ENCODE measurements at places on chromosomes 11 and 22.

DNA sequence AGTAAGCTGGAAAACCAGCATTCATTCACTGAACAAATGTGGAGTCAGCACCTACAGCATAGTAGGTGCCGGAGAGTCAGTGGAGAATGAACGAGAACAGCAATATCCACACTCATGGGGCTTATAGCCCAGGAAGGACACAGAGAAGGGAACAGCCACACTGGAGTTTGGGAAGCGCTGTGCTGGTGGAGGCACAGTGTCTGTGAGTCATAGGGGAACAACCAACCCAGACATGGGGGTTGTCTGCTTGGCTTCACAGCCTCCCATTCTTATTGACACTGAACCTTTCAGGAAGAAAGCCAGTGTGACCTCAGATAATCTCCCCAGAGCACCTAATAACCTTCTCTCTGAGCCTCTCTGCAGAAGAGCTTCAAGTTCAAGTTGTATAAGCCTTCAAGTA lies 56.6 kb upstream of the UBASH3B start:
- no peak for DNase-seq

- no peak for DNase-seq
These were observed 208.3 kb downstream of the NAV2 start for GRCh38 chr11:19920982-19921381.

DNA sequence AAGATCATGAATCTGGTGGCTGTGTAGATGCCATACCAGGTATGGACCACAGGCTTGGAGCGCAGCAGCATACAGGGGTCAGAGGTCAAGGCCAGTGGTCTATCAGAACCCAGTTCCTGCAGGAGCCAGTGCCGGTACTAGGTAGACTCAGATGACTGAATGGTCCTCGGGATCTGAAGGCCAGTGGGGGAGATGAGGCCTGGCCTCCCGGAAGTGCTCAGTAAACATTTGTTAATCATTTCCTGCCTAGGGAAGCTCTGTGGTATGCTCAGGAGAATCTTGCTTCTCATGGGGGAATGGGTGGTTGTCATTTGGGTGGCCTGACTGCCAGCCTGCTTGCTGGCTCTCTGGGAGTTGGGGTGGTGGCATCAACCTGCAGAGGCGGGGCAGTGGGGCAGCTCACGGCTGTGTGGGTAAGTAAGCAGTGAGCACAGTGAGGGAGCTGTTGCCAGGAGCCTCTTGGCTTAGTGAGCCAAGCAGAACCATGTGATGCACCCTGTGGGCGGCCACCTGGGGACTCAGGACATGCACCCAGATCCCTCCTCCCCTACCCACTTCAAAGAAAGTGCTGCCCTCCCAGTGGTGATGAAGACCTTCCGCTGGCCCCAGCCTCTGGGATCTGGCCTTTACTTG lies 33.0 kb downstream of the PTPRJ start:
- no peak for DNase-seq

DNA sequence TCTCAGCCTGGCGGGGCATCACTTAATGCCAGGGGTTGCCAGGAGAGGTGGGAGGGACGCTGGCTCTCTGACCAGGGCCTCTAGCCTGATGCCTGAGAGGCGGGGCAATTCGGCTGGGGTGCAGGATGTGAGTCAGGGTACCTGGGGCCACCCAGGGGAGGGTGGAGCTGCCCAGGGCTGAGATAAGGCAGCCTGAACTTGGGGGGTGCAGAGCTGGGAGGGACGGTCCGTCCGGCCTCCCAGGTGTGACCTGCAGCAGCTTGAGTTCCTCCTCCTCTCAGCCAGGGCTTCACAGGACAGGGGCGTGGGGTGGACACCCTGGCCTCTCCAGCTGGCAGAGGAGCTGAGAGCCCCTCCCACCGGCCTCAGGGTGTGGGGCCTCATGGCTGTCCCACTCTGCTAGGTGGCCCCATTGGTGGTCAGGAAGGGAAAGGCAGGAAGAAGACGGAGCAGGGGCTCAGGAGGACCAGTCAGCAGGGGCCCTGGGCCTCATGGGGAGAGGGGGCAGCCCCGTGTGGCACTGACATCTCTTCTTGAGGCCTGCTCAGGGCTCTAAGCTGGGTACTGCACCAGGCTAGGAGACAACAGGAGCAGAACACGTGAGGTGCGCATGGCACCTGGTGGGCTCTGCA lies 942 bp upstream of the RPS6KA4 start:
- no peak for DNase-seq

DNA sequence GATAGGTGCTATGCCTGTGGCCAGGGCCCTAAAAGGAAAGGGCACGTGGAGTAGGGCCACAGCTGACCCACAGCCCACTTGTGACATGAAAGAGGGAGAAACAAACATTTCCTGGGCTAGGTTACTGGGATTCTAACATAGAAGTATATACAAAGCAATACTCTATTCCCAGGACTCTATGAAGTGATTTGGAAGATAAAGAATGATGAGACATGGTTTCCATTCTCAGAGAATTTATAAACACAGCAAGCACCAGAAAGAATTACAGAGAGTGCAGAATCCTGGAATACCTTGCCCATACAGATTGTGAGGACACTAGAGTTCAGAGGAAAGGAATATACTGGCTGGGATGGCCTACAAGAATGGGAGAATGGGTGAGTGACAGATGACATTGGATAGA lies 86.4 kb downstream of the KIRREL3 start:
- DNase-seq: no peak

DNA sequence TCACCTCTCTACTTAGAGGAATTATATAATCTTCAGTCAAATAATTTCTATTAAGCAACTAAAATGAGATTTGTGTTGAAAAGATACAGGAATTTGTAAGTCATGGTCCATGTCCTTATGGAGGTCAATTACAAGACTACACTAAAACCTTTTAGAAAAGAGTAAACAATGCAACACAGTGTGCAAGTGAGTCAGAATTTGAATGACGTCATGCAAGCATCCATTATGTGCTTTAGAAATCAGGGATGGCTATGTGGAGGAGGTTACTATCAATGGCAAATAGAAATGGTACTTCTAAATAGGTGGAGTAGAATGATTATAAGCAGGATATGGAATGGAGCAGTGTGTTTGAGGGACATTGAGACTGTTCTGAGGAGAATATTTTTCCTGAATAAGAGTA lies 16.6 kb downstream of the OR10D3 start:
- no peak for DNase-seq

DNA sequence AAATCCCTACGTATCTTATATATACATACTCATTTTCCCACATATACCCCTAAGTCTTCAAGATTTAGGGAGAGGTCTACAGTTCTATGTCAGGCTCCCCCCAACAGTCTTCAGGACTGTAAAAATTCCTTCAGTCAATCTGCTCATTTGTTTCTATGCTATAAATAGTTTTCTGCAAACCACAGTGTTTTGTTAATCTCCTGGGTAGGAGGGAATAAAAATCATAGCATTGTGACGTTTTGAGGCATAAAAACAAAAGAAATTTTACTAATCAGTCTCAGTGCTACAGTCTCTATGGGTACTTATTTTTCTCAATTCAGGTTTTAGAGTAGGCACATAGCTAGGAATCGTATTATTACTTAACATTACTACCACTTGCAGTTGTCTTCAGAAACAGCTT lies 552.8 kb upstream of the LRRC4C start:
- DNase-seq: no peak

- DNase-seq: no peak
These were observed 12.8 kb downstream of the KCNC1 start for GRCh38 chr11:17747131-17747955.

DNA sequence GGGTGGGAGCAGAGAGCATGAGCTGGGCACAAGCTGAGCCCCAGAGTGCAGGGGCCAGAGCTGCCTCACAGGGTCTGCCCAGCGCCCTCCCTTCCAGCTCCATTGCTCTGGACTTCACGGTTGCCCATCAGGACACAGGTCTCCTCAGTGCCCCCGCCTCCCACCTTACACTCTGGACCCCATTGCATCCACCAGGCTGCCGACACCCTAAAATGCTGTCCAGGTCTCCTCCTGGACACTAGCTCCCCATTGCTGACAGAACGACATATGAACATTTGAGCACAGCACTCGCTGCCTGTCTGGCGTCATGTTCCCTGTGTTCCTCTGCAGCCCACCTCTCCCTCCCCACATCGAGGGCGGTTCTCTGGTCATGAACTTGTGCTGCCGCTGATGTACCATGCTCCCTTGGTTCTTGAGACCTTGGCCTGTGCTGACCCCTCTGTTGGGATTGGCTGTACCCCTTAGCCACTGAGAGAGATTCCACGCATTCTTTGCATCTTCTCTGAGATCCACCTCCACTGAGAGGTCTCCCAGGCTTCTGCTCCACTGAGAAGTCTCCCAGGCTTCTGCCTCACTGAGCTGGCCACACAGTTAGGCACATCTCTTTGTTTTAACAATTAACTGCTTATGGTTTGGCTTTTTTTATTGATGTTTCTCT lies 34.2 kb upstream of the NECTIN1 start:
- no peak for DNase-seq

DNA sequence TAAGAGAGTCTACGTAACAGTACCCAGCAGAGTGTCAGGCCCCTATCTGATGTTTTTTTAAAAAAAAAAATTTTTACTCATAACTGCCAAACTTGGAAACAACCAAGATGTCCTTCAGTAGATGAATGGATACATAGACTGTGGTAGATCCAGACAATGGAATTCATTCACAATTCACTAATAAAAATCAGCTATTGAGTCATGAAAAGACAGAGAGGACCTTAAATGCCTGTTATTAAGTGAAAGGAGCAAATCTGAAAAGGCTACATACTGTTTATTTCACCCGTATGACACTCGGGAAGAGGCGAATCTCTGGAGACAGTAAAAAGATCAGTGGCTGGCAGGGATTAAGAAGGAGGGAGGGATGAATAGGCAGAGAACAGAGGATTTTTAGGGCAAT lies 541.4 kb upstream of the TENM4 start:
- DNase-seq: no peak

DNA sequence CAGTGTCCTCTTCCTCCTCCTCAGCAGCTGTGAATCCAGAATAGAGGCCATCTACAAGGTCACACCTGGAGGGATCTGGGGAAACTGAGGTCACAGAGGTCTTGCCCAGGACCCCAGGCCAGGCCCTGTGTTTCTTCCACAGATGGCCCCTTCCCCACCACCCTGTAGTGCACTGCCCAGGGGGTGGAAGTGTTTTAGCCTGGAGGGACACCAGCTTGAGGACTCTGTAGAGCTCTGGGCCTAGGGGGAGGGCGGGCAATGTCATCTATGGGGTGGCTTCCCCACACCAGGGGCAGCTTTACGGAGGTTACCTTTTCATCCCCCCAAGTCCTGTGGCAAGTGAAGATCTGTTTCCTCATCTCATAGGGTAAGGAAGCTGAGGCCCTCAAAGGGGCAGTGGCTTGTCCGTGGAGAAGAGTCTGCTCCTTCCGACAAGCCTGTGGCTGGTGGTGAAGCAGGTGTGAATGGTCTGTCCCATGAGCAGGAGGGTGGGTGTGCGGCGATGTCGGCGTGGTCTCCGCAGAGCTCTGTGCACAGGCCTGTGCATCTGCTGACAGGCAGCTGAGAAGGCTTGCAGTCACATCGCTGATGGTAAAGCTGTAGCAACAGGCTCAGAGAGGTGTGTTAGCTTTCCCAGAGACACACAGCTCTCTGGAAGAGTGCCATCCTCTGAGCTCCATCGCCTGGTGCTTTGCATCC lies 74.1 kb upstream of the WNT7B start:
- DNase-seq: no peak

- no peak for DNase-seq
These were observed 6.9 kb downstream of the SLC5A4 start for GRCh38 chr22:32248276-32248675.

DNA sequence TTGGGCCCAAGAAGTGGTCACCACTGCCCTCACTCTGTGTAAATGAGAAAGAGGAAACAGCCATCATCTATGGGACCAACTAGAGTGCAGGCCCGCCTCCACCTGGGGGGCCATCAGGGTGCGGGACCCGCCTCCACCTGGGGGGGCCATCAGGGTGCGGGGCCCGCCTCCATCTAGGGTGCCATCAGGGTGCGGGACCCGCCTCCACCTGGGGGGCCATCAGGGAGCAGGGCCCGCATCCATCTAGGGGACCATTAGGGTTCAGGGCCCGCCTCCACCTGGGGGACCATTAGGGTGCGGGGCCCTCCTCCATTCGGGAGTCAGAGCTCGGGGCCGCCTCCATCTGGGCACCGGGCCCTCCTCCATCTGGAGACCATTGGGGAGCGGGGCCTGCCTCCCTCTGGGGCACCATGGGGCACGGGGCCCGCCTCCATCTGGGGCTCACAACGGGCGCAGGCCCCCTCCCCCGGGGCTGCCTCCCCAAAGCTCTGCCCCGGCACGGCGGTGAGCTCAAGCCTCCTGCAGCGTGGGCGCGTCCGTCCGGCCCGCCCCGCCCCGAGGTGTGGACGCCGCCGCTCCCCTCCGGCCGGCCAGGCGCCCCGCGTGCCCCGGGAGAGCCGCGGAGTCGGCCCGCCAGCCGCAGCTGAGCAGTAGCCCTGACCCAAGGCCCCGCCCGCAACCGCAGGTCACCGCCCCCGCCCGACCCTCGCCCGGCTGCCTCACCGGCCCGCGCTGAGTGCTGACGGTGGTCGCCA lies 512 bp downstream of the TOLLIP start:
- no peak for DNase-seq

DNA sequence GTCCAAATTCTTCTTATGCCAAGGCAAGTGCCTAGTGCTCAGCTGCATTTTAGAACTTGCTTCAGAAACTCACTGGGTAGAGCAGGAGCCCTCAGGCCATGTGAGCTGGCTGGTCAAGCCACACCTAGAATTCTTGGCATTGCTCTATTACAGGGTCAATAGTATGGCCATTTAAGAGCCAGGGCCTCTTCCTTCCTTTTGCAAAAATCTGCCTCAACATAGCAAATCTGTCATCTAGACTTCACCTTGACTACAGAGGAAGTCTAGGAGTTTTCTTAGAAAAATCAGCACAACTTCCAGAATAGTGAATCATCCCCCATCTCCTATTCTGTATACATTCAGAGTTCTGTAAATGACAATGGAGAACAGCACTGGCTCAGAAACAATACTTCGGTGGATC lies 112.0 kb upstream of the TTC12 start:
- no peak for DNase-seq

- DNase-seq: no peak
These were observed 6.2 kb downstream of the HPS4 start for GRCh38 chr22:26477341-26477731.

GRCh38 chr11:32916361-32916760 lies 23.8 kb downstream of the QSER1 start:
- DNase-seq: no peak

GRCh38 chr22:29306175-29306834 lies at the start of gene GAS2L1:
GAS2L1 (plus strand) TSS chr22:29306650; CDS start chr22:29308106, 1,456 bp downstream.
- DNase-seq: peak; percentile 26

- no peak for DNase-seq
These were observed 41.7 kb upstream of the SC5D start for GRCh38 chr11:121250843-121251242.

- no peak for DNase-seq
These were observed 164.0 kb upstream of the SYT13 start for GRCh38 chr11:45450189-45450588.

- no peak for DNase-seq
These were observed 116.9 kb downstream of the KIAA1671 start for GRCh38 chr22:25069426-25069757.

- DNase-seq: no peak
These were observed 41.2 kb upstream of the PAK1 start for GRCh38 chr11:77515063-77515462.

DNA sequence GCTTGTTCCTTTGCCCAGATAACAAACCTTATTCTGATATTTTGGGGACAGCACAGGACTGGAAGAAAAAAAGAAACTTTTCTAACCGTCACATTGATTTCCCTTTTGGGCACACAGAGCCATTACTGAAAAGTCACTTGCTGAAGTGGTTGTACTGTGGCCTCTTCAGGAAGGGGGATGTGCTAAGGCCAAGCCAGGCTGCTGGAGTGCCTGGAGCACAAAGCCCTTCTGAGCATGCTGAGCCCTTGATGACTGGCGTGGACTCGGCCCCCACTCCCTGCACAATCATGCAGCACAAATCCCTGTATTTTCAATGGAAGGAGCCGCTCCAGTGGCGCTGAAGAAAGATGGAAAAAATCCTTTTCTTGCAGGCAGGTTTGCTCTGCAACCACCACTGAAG lies 164.2 kb downstream of the NTM start:
- no peak for DNase-seq

Data from NCI-H187 (cell line).